ENCODE measurements at places on chromosomes 6 and 20. TPM values are rescaled to one million over a fixed set of nuclear protein-coding genes. Genes with fewer than 3 reads are reported as not detected.

Gene CAPN11
- not detected for total RNA-seq

Gene TMC2
- total RNA-seq, result not detected

Gene REM1
- not detected for total RNA-seq

Gene ZSCAN12
- total RNA-seq, result 8.0 TPM

Gene CLPSL1
- not detected for total RNA-seq

Gene FAM209B
- 2.2 TPM for total RNA-seq

Gene ZBP1
- total RNA-seq, result 25.2 TPM

Gene ELOVL2
- total RNA-seq, result not detected

Gene SLC22A1
- 0.93 TPM for total RNA-seq

Gene SDCBP2
- 0.61 TPM for total RNA-seq

Gene C20orf202
- total RNA-seq, result not detected

Gene TMEM74B
- not detected for total RNA-seq

Gene CCM2L
- total RNA-seq, result not detected

Gene DSP
- total RNA-seq, result not detected

Gene IL17A
- not detected for total RNA-seq

Gene RAET1E
- total RNA-seq, result not detected
